GM18507 (cell line): ENCODE measurements at places on chromosomes 1 and 21.

- no peak for DNase-seq
Measured at GRCh38 chr1:115925467-115925866, 50.8 kb upstream of the SLC22A15 start.

- DNase-seq: no peak
Measured at GRCh38 chr1:188988589-188988988, 1489.1 kb downstream of the BRINP3 start.

- no peak for DNase-seq
Measured at GRCh38 chr1:53325326-53326087, 2.4 kb downstream of the LRP8 start.

DNA sequence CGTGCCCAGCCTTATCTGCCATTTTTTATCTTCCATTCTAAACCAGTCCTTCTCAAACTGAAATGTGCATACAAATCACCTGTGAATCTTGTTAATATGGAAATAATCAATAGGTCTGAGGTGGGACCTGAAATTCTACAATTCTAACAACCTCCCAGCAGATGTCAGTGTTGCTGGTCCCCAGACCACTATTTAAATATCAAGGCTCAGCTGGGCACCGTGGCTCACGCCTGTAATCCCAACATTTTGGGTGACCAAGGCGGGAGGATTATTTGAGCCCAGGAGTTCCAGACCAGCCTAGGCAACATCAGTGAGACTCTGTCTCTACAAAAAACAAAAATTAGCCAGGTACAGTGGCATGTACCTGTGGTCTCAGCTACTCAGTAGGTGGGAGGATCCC lies 4.1 kb downstream of the UQCRHL start:
- DNase-seq: no peak

- no peak for DNase-seq
Measured at GRCh38 chr1:198638894-198639635, at the start of gene PTPRC. Gene PTPRC (plus strand): TSS chr1:198639040. CDS start chr1:198639269, 229 bp downstream.

- no peak for DNase-seq
Measured at GRCh38 chr1:30886710-30887428, 21.7 kb downstream of the SDC3 start.

GRCh38 chr1:110264430-110264829 lies 54.3 kb downstream of the KCNC4 start:
- no peak for DNase-seq

GRCh38 chr1:232578651-232579195 lies 51.2 kb downstream of the SIPA1L2 start:
- no peak for DNase-seq

- DNase-seq: no peak
Measured at GRCh38 chr1:151918819-151919610, 9.7 kb upstream of the THEM4 start.

GRCh38 chr1:85815906-85816305 lies 107.7 kb upstream of the ZNHIT6 start:
- no peak for DNase-seq

GRCh38 chr1:27585684-27586083 lies 18.3 kb downstream of the AHDC1 start:
- DNase-seq: no peak

DNA sequence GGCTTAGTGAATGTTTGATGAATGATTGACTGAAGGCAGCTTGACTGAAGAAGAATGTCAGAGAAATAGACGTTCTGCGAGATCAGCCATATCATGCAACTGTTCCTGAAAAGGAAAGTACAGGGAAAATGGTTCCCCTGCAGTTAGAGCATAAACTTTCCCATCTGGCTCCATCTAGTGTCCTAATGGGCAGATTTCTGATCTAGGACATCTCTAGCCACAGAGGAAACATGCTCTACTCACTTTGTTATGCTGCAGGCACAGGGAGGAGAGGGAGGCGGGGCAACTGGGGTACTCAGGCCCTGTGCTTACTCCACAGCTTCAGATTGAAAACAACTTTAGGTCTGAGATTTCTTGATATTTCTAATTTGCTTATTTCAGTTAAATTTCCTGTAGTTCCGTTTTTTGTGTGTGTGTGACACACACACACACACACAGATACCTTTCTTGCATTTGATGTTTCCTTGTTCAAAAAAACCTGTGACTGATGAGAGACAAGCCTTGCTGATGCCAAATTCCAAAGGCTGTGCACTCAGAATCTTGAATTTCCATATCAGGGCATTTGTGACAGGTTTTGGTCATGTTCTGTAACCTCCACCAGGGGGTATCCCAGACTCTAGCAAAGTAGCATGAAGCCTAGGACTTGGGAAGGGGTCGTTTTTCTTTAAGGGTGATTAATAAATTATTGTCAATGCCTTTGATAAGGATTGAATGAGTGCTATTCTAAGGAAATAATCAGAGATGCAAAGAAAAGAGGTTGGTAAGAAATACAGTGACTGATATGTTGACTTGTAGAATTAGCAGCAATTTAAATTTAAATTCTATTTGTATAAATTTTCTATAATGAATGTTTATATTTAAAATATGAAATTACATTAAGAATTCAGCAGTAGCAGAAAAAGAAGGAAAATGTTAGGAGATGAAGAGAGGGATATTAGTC lies 139.7 kb upstream of the BEND5 start:
- no peak for DNase-seq

DNA sequence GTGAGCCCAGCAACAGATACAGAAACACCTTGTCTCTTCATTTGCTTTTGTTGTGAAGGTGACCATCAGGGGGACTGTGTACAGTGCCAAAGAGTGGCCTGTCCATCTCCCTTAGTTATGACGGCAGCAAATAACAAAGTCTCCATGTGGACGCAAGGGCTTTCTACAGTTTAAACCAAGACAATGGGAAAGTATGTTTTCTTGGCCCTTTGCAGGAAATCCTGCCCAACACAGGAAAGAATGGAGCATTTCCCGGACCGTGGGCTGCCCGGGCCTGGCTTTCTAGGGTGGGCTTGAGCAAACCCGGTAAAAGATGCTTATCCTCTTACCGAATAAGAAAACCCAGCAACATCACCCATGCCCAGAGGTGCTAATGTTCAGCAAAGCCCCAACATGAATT lies 87.3 kb downstream of the ZBTB18 start:
- DNase-seq: no peak

- DNase-seq: no peak
Measured at GRCh38 chr1:218451415-218451814, 106.3 kb downstream of the TGFB2 start.

- no peak for DNase-seq
Measured at GRCh38 chr1:179881642-179882252, 338 bp upstream of the TOR1AIP1 start.

GRCh38 chr1:195721210-195721971 lies 886.8 kb downstream of the KCNT2 start:
- DNase-seq: no peak

- DNase-seq: no peak
Measured at GRCh38 chr1:235809688-235810397, 56.9 kb downstream of the LYST start.

DNA sequence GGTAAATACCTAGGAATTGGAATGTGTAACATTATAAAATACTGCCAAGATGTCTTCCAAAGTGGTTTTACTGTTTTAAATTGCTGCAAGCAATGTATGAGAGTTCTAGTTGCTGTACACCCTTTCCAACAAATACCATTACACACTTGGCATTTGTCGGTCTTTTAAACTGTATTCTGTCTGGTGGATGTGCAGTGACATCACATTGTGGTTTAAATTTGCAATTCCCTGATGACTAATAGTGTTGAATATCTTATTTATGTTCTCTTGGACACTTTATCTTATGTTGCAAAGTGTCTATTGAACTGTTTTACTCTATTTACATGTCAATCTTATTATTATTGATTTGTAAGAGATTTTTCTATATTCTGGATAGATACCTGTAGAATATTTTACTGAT lies 561.2 kb upstream of the B3GALT2 start:
- DNase-seq: no peak

DNA sequence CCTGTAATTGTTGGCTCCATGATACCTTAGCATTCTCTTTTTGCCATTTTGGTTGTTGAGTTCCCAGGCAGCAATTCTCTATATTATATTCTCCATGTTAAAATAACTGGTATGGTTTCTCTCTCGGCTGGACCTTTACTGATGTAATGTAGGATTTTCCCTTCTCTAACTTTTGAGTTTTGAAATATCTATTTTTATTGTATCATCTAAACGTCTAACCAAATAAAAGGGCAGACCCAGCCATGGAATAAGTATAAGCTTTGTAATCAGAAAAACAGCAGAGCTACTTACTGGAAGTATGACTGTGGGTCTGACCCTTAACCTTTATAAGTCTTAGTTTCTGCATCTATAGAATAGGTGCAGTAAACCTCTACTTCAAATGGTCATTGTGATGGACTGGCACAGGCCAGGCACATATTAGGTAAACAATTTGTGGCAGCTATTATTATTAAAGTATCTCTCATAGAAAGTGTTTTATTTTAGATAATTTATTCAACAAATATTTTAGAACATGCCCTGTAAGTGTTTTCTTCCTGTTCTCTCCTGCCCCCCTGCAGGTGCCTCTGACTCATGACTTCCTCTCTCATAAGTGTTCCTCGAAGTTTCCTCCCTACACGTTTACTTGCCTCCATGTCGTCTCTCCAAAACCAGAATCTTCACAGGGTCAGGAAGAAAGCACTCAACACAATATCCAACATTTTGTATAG lies 224.9 kb upstream of the FGGY start:
- DNase-seq: no peak

GRCh38 chr1:71521655-71522264 lies 440.9 kb upstream of the ZRANB2 start:
- DNase-seq: no peak

DNA sequence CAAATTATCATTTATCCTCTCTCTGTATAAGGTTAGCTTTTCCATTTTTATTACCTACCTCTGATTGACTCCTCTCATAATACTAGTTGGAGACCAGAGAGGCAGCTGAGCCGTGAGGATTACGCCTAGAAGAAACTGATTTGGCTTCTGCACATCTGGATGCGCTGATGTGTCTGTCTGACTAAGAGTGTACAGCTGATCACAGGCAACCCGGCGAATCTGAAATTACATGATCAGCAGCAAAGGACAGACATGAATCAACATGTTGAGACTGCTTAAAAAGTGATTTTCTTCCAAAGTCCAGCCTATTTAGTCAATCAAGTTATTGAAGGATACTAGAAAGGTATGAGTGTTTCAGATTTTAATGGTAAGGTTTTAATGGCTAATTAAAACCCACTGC lies 81.2 kb downstream of the PCSK9 start:
- no peak for DNase-seq

- DNase-seq: no peak
Measured at GRCh38 chr1:191977874-191978506, 180.3 kb upstream of the RGS18 start.

DNA sequence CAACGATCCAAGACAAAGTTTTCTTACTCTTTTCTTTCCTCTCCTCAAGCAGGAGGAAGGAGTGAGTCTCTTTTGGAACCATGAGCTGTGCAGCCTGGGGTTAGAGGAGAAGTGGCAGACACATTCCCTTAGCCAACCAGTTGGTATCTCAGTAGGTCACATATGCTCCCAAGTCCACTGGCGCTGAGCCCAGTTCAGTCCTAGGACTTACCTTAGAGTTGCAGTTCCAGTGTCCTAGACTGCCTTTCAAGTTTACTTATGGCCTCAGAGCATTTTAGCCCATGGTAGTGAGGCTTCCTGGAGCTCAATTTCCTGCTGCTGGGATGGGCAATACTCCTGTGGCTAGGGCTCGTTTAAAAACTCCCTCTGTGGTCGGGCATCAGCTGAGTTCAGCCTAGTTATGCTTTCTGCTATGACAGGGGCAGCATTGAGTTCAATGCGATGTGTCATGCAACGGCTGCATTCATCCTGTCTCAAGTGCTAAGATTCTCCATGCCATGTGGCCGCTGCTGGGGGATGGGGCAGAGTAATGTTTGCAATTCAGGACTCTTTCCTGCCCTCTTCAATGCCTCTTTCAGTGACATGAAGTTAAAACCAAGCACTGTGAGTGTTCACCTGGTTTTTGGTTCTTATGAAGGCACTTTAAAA lies 103.8 kb downstream of the LRRC7 start:
- no peak for DNase-seq

GRCh38 chr1:162270016-162270770 lies 106.5 kb downstream of the SPATA46 start:
- no peak for DNase-seq

- DNase-seq: no peak
Measured at GRCh38 chr1:62652387-62652786, 35.8 kb downstream of the DOCK7 start.

DNA sequence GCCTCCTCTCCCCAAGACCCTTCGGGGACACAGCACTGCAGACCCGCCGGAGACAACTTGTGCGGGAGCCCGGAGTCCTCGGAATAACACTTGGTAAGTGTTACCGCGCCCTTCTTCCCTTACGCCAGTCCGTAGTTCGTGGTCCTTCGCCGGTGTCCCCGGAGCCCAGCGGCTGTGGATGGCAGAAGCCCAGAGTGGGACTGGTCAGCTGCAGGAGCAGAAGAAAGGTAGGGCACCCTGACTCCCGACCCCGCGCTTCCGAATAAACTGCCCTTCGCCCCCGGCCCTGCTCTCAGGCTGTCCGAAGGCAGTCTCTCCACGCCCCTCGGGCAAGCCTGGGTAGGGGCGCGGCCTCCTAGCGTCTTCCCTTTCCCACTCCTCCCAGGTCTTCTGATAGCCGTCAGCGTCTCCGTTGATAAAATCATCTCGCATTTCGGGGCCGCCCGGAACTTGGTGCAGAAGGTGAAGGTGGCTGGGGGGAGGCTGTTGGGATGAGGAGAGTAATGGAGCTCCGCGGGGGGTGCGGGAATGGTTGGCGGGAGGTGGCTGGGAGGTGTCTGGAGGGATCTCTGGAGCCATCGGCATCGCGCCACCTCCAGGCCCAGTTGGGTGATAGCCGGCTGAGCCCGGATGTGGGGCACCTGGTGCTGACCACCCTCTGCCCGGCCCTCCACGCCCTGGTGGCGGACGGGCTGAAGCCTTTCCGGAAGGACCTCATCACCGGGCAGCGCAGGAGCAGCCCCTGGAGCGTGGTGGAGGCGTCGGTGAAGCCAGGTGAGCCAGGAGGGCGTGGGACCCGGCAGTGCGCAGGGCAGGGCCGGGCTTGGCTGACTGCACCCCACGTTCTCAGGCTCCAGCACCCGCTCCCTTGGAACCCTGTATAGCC lies 4.3 kb downstream of the RUSC1 start:
- no peak for DNase-seq

DNA sequence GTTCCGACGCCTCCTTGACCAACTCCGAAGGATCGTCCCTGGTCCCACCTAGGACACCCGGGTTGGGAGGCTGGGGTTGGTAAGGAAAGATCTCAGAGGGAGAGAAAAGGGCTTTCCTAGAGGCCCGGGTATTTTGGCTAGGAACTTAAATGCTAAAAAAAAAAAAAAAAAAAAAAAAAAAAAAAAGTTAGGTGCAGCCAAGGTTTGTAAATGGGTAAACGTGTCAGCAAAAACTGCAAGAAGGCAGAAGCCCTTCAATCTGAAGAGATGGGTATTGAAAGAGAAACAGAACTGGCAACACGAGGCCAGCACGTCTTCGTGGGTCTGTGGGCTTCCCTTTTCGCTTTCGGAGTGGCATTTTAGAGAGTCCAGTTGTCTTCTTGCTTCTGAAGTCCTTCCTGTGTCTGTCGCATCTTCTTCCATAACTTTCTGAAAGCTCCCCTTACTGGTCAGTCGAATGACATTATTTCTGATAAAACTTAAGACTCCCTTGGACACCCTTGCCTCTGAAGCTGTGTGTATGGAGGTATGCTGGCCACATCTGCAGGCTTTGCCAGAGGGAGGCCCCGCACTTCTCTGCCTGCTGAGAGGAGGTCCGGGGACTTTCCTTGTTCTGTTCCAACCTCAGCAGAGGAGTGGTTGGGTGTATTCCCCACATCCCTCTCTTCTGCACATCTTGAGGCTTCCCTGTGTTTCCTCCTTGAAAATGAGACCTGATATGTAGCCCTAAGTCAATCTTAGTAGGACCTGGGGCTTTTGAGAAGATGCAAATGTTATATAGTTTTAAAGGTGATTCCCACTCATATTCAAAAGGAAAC lies 745 bp downstream of the RCSD1 start:
- no peak for DNase-seq
